ENCODE measurements at places on chromosomes 6 and 20.
A peak's percentile ranks its signal among the peaks of the same experiment; 100 is the strongest.

DNA sequence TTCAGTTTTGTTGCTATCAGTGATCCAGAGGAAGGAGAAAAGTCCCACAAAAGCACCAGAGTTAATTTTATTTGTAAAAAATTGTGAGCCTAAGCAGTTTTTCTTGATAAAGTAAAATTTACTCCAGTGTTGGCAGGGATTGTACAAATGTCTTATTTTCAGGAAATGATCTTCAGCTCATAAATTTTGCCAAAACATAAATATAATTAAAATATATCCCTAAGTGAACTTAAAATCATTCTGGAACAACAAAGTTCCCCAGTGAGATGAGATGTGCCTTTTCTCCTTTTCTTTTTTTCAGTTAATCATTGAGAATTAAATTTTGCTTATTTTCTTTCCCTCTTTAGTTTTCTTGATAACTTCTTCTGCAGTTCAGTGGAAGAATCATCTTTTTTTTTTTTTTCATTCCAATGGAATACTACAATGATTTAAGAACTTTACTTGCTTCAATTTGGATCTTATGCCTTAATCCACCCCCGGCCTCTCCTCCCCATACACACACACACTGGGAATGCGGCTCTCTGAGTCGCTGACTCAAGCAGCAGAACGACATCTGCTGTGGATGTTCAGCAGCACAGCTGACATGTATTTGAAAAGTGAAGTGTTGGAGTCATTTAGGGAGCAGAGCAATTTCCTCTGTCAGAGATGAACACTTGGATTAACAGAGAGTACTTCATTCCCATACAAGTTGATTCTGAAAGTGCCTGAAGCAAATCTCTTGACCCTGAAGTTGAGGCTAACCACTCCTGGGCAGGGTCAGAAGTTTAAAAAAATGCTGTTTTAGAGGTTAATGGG, 27.7 kb upstream of the LAMA4 start:
- DNase-seq, result peak; percentile 7

DNA sequence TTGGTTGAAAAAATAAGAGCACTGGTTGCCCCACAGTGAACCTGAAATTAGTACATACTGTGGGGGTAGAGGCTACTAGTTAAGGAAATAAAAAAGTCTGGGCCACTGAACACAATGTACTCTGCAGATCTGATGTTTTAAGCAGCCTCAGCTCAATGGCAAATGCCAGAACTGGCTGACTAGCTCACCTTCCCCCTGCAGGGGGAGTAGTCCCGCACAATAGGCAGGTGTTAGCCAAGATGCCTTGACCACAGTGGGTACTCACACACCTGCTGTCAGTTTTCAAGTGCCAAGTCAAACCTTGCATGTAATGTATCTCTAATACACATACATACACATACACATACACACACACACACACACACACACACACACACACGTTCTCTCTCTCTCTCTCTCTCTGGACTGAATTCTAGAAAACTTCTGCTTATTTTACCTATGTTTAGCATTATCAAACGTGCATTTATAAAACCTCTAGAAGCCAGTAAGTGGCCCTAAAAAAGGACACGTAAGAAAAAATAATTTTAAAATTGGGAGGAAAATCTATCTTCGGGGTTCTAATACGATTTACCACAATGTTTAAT, 36.1 kb downstream of the GMDS start:
- no peak for DNase-seq

- DNase-seq, result no peak
Observed at GRCh38 chr6:18327626-18328025, 59.5 kb upstream of the RNF144B start.

- no peak for DNase-seq
Observed at GRCh38 chr6:21751608-21752007, 158.1 kb downstream of the SOX4 start.

DNA sequence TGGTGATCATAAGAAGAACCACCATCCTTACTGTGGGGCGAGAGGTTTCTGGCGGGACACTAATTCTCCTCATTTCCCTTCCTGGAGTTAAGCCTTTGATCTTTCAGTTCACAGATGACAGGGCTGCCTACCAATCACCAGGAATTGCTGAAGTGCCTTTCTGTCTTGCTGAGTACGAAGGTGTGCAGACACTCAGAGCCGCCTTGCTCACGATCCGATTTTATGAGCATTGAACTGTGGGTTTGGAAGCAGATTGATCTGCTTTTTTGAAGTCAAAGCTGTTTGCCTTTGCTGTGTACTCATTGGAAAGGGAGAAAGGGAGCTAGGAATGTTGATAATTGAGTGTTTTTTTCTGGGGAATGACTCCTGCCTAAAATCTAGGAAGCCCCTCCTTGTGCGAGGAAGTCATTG, 129.1 kb upstream of the SALL4 start:
- DNase-seq, result no peak

DNA sequence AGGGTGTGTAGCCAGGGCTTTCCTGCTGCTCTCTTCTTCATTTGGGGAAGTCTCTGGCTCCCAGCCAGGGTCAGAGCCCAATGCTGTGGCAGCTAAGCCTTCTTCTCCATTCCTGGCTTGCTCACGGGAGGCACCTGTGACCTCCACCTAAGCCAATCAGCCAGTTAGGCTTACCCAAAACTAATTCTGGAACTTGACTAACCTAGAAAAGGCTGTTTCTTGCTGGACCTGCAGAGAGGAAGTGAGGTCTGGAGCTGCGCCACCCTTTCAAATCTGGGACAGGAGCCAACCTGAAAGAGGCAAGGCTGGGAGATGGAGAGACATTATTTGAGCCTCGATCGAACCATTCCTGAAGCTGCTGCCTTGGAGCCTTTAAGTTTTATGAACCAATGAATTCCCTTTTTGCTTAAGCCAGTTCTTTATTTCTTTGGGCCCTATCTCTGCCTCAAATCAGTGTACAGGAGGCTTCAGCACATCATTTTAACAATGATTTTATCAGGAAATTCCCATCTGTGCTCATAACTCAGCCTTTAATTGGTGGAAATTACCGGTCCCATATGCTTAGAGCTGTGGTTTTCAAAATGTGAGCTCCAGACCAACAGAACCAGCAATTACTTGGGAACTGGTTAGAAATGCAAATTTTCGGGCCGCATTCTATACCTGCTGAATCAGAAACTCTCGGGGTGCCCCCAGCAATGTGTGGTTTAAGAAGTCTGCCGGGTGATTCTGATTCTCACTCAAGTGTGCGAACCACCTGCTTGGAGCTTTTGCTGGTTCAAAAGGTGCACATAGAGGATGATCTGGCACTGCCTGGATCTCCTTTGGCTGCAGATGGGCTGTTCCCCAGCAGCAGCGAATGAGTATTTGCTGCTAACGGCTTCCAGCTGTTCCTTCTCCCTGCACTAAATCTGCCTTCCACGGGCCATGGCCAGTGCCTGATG, 97.4 kb upstream of the RNF24 start:
- DNase-seq, result no peak

DNA sequence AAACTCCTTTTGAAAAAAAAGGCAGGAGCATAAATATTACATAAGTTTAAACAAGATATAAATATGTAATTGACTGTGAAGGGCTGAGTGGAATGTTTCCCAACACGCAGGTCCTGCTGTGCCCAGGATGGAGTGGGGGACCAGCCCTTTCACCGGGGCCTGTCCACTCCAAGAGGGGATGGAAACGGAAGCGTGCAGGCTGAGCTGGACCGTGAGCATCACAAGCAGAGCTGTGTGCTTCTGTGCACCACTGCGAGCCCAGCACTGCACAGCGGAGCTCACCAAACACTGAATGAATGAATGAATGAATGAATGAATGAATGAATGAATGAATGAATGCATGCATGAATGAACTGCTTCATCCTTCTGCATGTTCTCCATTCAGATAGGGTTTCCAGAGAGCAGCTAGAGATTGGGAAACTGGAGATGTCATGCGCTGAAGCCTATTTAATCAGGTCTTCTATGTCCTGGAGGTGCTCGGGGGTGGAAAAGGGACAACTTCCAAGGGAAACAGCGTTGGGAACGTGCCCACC, 157.7 kb downstream of the ANKRD60 start:
- no peak for DNase-seq

DNA sequence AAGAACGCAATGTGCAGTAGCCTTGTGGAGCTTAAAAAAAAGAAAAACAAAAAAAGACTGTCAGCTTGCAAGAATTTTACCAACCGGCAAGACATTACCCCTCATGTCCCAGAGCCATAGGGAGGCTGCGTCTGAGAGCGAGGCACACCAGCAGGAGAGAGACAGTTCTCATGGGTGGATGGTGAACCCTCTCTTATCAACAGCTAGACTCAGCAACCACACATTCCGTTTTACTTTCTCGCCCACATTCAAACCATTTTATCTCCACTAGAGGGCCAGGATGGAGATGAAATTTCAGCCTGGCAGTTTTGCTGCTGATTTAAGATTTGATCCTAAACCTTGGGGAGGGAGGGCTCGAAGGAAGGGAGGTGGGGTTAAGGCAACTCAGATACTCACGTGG, 247.0 kb downstream of the ATXN1 start:
- no peak for DNase-seq

GRCh38 chr6:53287336-53288225, 61.2 kb downstream of the ELOVL5 start:
- DNase-seq, result peak; percentile 60

- no peak for DNase-seq
Observed at GRCh38 chr6:135522965-135523692, 25.6 kb upstream of the AHI1 start.

DNA sequence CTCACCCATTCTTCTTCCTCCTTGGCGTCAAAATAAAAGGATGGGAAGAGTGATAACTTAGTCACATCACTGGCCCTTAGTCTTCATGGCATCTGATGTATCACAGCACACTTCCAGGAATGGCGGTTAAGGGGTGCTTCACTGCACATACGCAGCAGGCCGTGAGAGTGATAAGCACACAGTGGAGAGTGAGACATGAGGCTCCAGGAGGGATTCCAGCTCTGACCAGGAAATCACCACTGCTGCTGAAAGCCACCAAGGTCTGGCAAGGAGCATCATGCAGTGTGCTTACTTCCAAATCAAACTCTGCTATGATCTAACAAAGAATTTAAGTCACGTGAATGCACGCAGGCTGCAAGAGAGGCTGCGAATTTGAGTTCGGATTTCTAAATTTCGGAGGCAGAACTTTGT, 62.4 kb downstream of the ARID1B start:
- no peak for DNase-seq

DNA sequence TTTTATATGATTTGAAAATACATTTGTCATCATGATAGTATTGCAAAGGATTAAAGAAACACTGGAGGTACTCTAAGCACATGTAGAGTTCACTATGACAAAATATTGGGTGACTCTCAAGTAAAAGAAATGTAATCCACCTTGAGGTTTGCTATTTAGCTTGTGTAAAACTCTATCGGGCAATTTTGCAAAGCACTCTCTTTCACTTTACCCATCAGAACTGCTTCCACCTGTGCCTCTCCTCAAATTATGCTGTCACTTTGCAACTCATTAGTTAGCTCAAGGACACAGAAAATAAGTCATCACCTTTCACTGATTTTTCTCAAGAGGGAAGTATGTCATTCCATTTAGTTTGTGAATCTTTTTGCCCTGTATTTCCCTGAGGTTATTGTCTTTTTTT, 14.0 kb downstream of the TRDN start:
- DNase-seq, result no peak

DNA sequence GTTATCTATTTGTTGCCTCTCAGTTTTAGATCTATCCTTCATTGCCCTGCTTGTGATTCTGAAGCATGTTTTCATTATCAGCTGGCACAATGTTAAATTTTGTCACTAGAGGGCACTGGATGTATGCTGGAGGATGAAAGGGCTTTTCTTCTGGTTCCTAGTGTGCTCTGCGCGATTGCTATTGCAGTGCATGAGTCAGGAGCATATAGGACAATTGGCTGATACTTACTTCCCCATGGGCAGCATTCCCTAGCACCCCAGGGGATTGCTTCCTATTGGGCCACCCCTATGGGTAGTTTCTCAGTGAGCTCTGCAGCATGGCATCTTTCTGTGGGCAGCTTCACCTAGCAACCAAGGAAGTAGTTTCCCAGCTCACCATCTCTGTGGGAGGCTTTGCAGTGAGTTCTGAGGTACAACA, 280.3 kb upstream of the SYNCRIP start:
- DNase-seq, result no peak

GRCh38 chr6:156820089-156820798, 43.1 kb downstream of the ARID1B start:
- DNase-seq, result no peak

- no peak for DNase-seq
Observed at GRCh38 chr6:139713424-139713823, 339.0 kb upstream of the CITED2 start.

- DNase-seq, result no peak
Observed at GRCh38 chr6:167137881-167138280, 15.0 kb downstream of the CCR6 start.

GRCh38 chr20:59437601-59438031, 137.2 kb downstream of the EDN3 start:
- DNase-seq, result no peak

GRCh38 chr6:30686009-30686907, at the start of gene PPP1R18:
PPP1R18 (minus strand) TSS chr6:30686645; CDS start chr6:30686018, 627 bp downstream.
- peak; percentile 50 for DNase-seq

DNA sequence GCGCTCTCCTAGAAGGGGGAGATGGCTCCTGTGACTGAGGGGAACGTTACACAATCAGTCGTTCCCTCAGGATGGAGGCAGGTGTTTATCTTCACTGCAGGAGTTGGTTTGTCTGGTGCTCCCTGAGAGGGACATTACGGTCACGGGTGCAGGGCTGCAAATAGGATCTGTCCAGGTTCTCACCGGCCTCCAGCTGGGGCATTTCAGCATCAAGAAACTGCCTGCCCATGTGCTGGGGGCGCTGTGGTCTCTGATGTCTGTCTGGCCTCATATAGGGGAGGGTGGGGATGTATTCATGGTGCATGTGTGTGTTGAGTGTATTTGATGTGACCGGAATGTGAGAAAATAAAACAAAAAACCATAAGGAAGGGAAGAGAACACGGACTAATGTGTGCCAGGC, 77.1 kb downstream of the TBC1D7 start:
- DNase-seq, result no peak

GRCh38 chr6:158086054-158086503, 82.0 kb downstream of the SERAC1 start:
- DNase-seq, result no peak

GRCh38 chr20:63253065-63253437, 1.2 kb downstream of the NKAIN4 start:
- no peak for DNase-seq

DNA sequence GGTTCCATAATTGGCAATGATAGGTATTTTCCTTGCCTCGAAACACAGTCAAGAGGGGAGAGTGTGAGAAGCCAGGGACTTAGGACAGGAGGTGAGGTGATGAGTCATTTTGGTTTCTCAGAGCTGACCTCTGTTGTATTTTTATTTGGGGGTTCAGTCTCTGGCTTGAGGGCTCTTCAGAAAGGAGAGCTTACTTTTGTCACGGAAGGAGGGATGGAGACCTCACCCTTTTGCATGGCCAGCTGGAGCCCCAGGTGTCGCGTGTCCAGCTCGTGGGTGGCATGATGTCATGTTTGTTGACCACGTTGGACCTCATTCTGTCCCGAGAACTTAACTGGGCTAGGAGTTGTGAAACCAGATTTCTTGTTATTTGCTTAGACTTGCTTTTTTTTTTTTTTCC, 293.9 kb downstream of the QKI start:
- DNase-seq, result no peak

GRCh38 chr6:2103765-2104523, 141.5 kb downstream of the GMDS start:
- DNase-seq, result no peak
